ENCODE measurements at places on chromosomes 11 and 22.

- DNase-seq = no peak
Measured at GRCh38 chr11:132792341-132793140, 739.8 kb downstream of the OPCML start.

DNA sequence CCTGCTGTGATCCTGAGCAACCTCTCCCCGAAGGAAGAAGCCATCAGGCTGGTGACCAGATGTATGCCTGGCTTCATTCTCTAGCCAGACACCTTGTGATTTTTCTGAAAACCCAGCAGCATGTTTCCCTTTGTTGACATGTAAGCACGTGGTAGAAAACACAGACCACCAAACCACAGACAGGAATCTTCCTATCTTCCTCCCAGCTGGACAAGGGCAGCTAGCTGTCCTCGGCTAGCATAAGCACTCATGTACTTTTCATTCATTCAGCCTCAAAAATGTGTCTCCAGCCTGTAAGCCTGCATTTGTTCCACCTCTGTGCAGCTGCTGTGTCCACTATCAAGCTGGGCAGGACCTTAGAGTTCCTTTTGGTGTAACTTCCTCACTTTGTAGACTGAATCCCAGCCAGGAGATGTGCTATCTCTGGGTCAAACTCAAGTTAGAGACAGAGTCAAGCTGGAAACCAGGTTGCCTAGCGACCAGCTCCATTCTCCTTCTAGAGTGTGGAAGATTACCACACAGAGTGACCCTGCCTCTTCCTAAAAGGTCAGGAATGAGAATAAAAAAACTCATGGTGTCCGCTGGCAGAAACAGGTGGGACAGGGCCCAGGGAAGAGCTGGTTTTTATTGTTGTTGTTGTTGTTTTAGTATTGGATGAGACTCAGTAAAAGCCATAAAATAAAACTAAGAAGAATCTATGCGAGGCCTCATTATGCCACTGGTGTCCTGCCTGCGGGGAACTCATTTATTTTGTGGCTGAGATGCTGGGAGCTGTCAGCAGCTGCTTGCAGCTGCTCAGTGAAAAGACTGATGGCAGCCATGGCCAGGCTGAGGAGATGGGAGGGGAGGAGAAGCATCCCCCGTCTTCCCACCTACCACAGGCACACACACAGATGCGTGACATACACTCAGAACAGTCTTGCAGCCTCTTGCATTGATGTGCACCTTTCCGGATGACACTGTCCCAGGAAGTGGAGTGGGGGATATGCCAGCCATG, 7.4 kb upstream of the CLMP start:
- no peak for DNase-seq

DNA sequence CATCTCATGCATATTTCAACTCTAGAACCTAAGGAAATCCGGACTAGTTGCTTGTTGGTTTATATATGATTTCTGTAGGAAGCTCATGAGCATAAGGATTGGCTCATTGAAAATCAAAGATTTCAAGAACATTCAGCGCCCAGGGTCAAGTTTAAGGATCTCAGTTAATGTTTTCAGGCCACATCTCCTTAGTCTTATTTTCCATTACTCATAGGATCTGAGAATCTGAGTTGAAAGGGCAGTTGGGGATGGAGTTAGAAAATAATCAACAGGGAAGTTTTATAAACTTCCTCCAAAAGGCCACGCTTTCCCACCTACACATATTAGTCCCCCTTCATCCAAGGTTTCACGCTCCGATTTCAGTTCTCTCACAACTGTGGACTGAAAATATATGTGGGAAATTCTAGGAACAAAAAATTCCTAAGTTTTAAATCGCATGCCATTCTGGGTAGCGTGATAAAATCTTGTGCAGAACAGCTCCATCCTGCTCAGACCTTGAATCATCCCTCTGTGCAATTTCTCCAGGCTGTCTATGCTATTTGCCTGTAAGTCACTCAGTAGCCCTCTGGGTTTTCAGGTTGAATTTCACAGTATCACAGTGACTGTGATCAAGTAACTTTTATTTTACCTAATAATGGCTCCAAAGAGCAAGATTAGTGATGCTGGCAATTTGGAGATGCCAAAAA, 160.2 kb downstream of the KIRREL3 start:
- no peak for DNase-seq

- no peak for DNase-seq
Measured at GRCh38 chr11:58609723-58610122, 12.7 kb upstream of the CNTF start.

DNA sequence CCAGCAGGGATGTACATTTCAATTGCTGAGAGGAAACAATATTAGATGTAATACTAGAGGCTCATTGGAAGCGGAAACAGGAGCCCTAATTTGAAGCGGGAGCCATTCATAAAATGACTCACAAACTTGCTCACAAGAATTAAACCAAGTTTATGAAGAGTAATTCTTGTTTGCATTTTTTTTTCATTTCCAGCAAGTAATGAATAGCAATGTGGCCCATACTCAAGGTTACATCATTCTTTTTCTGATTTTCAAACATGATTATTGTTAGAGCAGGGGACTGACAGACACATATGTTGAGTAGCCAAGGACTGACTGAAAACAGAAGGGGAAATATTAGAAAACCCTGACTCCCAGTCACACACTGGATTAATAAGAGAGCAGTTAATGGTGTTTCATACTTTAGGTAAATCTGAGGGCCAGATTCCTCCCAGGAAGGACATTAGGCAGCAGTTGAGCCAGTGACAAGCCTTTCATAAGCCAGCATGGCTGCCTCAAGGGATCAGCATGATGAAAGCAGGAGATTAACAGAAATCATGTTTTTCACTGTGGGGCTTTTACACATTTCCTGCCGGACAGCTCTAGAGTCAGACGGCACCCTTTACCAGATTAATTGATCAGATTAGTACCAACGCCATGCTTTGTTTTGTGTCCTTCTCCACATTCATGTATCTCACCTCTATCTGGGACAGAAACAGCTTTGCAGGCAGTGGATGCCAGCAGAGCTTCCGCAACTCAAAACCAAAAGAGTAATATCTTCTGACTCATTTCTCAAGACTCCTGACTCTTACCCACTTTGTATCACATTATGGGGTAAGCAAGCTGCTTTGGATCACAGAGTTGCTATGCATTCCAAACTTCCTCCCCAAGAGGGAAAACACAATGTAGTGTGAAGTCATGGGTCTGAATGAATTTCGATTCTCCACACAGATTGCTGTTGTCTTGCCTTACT, 831.6 kb downstream of the KCNA4 start:
- no peak for DNase-seq

- DNase-seq = no peak
Measured at GRCh38 chr11:124874571-124875255, 9.5 kb downstream of the ROBO3 start.

- no peak for DNase-seq
Measured at GRCh38 chr11:27085605-27086004, 45.0 kb downstream of the BBOX1 start.

DNA sequence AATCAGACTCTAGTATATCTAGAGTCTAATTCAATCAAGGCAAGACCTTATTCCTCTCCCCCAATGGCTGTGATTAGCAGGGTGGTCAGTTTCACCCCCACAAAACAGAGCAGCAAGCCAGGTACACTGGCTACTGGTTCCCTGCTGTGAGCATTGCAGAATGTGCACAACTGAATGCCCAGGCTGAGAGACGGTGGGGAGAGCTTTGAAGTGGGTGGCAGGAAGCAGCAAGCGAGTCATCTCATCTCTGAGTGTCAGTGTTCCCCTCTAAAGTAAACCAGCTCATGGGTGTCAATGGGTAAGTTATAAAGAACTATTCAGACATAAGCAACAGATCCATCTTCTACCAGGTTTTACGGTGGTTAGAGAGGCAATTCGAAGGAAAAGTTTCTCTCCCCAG, 37.6 kb downstream of the GAB4 start:
- DNase-seq = no peak

DNA sequence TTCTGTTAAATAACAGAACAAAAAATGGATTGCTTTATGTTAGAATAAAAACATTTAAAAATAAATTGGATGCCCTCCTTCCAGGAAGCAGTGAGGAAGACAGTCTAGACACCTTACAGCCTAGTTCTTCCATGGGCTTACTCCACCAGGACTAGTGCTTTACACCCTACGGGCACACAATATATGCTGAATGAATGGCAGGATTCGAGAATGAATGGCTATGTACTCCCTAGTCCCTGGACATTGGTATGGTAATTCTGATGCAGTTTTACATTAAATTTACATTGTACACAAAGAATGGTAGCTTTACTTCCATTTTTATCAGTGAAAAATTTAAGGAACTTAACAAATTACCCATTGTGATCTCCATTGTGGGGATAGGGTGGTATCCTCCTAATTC, 16.7 kb downstream of the TMEM218 start:
- DNase-seq = no peak

GRCh38 chr11:92766698-92767097, 202.8 kb upstream of the MTNR1B start:
- DNase-seq = no peak

- no peak for DNase-seq
Measured at GRCh38 chr22:48577014-48577690, 1250.5 kb downstream of the BRD1 start.

GRCh38 chr11:65416841-65417701, 5.5 kb upstream of the NEAT1 start:
- no peak for DNase-seq

- no peak for DNase-seq
Measured at GRCh38 chr22:35782504-35782903, 64.8 kb downstream of the APOL5 start.

- DNase-seq = no peak
Measured at GRCh38 chr11:117818041-117818873, 6.3 kb downstream of the FXYD2 start.

GRCh38 chr11:78406568-78407196, 10.9 kb downstream of the GAB2 start:
- no peak for DNase-seq

- no peak for DNase-seq
Measured at GRCh38 chr11:129769059-129769458, 46.6 kb upstream of the TMEM45B start.

- no peak for DNase-seq
Measured at GRCh38 chr11:117579161-117579560, 217.9 kb downstream of the DSCAML1 start.

DNA sequence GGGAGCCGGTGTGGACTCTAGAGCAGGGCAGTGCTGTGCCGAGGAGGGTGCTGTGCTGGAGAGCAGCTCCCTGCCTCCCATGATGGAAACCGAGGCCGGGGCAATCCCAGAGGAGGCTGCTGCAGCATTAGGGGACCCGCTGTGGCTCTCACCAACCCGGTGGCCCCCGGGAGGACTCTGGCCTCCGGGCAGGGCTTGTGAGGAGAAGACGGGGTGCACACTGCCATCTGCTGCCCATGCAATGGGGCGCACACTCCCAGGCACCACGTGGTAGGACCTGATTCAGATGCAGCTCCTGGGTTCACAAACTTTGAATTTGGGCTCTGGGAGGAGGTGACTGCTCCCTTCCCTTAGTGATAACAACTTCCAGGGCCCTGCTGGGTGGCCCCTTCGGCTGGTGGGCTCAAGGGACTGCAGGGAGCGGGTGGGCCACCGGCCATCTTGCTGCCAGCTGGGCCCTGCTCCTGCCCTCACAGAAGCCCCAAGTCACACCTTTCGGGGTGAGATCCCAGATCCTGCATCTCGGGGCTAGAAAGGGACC, 93.8 kb upstream of the FGF3 start:
- DNase-seq = no peak

GRCh38 chr22:45448431-45448830, 34.9 kb downstream of the RIBC2 start:
- no peak for DNase-seq

GRCh38 chr11:64720167-64720566, 2.8 kb downstream of the NRXN2 start:
- no peak for DNase-seq

DNA sequence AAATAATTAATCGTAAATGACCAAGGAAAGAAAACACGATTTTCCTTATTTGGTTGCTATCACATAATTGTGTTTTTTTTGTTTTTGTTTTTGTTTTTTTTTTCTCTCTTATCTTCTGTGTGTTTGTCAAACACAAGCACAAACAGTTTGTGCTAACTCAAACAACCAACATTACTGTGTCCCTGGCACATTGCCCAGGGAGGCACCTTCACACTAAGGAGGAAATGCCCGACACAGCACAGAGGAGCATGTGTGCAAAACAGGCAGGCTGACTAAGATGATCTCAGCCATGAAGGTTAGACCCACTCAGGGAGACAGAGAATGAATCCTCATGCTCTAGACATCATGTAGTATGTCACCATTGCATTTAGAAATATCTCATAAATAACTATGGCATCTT, 130.1 kb downstream of the SOX6 start:
- DNase-seq = no peak

DNA sequence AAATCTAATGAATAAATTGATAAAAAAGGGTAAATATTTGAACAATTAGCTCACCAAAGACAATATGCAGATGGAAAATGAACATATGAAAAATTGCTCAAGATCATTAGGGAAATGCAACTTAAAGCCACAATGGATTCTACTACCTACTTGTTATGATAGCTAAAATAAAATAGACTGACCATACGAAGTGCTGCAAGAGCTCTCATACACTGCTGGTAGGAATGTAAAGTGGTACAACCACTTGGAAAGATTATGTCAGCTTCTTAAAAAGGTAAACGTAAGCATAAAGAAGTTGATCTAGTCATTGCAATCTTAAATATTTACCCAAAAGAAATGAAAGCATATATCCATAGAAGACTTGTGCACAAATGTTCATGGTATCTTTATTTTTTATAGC, 504.2 kb upstream of the ARHGAP42 start:
- DNase-seq = no peak

DNA sequence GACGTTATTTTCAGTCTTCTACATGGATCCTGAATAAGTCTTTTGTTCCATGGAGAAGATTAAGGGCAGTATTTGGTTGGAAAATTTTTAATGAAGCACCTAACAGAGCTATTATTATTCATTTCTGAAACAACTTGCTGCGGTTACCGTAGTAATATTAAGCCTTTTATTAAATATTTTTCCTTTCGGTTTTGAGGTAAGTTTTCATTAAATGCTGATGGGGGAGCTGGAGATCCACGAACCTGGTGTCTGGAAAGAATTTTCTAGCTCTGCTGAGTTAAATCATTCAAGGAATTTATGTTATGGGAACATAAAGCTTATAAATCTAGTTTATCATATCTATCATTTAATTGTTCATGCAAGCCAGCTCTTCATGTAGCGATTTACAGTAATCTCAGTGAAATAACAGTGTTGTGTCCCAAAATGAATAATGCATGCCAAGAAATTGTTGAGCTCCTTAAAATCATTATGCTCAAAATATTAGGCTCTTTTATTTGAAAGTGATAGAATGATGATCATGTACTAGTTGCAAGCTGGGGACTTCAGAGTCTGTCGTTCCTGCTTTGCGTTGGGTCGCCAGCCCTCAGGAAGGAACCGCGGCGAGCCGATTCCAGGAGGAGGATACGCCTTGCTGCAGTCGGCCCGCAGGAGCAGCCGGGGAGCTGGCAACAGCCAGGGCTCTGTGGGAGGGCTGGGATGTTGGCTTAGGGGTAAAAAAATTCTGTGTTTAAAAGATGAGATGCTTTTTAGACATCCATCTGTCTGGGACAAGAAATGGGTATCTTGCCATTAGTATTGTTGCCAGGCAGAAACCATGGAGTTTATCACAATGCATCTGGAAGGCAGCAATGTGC, 83.1 kb downstream of the TBC1D22A start:
- DNase-seq = no peak

GRCh38 chr11:34447044-34447443, 8.3 kb downstream of the CAT start:
- no peak for DNase-seq

GRCh38 chr11:71491940-71492339, 35.1 kb upstream of the KRTAP5-7 start:
- no peak for DNase-seq

Data from stimulated activated CD4-positive, alpha-beta T cell treated with anti-CD3 and anti-CD28 coated beads, TNF-alpha, amount 100 ng/mL, for 1 hour (primary cell).